Osteocyte (in vitro differentiated cells): ENCODE measurements at places on chromosomes 4 and X. TPM values are rescaled to one million over a fixed set of nuclear protein-coding genes. Genes with fewer than 3 reads are reported as not detected.

DNA sequence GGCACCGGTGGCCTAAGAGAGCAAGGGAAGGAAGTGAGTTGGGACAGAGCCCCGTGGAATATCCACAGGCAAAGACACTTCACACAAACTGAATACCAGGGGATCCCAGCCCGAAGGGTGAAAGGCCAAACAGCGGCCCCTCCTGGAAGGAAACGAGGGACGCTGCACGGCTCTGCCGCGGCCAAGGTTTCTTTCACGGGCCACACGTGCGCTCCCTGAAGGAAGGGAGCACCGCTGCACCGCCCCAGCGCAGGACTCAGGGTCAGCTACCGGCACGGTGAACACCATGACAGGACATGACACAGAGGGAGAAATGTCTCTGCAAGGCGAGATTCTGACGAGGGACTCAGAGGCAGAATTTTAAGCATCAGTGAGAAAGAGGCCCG, 31.5 kb upstream of the GTPBP6 start:
- DNase-seq, result no peak

DNA sequence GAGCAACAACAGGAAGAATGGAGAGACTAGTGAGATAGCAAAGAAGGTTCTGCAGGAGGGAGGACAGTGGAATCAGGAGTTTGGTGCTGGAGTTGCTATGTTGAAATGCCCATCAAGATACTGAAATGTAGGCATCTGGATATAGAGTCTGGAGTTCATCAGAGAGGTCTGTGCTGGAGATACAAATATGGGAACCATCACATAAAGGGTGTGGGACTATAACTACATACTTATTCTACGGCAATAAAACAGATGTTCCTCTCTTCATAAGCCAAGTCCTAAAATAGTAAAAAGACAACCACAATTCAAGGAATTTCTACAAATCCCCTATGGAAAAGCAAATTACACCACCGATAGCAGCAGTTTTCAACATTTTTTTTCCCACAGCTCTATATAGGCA, 1.6 kb downstream of the MED14 start:
- no peak for DNase-seq

DNA sequence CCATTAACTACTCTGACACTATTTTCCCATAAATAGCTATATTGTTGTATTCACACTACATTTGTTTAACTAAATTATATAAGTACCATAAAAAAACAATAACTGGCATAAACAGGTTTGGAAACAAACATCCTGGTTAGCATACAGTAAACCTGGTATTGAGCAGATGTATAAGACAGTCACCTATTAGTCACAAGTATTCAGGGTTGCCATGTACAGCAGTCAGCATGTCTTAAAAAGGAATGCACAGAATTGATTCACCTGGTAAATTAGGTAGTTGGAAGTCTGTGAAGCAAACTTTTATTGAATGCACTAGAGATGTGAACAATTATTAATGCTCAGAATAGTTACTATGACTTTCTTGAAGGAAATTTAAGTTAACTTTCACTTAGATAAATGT, 137.9 kb downstream of the FAM13A start:
- no peak for DNase-seq

- no peak for DNase-seq
These were observed 114.7 kb downstream of the ENPP6 start for GRCh38 chr4:184102927-184103326.

NAAA gene
- 15.0 and 17.0 TPM in 2 replicates for total RNA-seq

MSANTD1 gene
- 0.83 and 1.1 TPM in 2 replicates for total RNA-seq

TEX13D gene
- total RNA-seq, result not detected in 2 replicates

ZDHHC15 gene
- 0.08 and 0.13 TPM in 2 replicates for total RNA-seq
